Immature natural killer cell (primary cell): ENCODE measurements at places on chromosomes 6 and 20.

DNA sequence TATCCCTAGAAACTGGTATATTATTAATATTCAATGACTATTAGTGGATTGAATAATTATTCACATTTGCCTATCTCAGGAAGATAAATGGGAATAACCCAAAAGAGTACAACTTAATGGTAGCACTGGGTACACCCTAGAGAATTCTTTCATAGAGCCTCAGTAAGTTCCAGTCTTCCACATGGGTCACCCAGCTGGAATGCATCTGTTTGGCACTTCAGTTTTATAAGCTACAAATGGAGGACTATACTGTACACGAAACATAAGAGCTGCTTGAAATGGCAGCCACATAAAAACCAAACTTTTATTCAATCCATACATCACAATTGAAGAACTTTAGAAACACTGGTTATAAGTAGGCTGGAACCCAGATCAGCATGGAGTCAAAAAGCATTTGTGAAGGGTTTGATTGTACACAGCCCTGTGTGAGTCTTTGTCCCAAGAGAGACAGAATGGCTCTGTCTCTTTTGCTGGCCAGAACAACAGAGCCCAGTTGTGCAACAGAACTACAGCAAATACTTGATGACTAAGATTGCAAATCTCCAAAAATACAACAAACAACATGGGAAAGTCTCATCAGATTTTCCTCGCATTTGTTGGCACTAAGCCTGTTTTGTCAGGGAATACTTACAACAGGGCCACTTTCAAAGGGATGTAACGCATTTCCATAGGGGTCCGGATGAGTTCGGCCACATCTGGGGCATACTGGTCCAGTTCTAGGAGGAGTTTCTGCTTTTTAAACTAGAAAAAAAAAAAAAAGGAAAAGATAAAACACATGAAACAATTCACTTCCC is 39.5 kb downstream of the PIGU start:
- DNase-seq, result no peak

DNA sequence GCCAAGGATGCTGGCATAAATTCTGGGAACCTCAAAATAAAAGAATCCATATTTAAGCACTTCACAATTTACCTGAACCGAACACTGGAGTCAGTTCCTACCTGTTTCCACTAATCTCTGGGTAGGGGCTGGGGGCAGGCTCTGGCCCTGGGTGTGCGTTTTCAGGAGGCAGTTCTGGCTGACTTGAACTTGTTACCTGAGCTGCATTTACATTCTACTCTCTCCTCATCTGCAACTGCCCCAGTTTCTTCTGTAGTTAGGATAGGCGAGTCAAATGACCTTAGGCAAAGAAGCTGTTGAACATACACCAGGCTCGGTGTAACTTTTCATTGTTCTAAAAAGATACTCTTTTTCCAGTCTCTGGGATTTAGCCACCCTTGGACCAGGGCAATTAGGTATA is 13.2 kb downstream of the CARMIL1 start:
- no peak for DNase-seq

- DNase-seq, result no peak
These were observed 122.1 kb downstream of the CD164 start for GRCh38 chr6:109260126-109260525.

DNA sequence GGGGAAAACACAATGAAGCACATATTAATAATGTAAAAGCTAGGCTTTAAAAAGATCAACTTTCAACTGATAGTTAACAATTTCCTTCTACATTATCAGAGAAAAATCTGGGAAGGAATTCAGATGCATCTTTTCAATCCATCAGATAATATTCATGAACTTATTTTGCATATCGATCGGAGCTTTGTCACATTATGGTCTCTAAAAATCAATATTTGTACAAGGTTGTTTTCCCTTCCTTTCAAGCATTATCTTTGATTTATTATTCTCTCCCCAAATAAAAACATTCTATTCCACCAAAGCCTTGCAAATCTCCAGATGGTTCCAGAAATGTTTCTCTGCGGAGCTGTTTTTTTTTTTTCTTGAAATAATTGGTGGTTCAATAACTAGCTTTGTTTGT is 101.9 kb downstream of the GPR63 start:
- DNase-seq, result no peak

GRCh38 chr6:130575971-130576370 is 210.2 kb downstream of the TMEM200A start:
- DNase-seq, result peak; percentile 70
